ENCODE measurements at places on chromosomes 4 and X.

DNA sequence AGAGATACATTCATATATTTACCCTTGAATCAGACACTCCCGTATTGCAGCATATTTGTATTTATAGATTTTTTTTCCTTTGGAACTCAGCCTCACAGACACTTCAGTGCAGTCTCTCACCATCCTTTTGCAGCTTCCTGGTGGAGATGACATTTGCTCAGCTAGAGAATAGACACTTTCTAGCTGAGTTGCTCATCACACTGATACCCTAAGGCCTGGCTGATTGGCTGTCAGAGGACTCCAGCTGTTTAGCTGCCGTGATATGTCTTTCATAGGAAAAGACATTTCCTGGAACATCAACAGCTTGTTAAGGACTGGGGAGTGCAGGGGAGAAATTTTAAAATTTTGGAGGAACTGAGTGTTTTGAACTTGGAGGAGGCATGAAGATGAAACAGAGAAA, 429.6 kb downstream of the SMARCA1 start:
- no peak for DNase-seq

DNA sequence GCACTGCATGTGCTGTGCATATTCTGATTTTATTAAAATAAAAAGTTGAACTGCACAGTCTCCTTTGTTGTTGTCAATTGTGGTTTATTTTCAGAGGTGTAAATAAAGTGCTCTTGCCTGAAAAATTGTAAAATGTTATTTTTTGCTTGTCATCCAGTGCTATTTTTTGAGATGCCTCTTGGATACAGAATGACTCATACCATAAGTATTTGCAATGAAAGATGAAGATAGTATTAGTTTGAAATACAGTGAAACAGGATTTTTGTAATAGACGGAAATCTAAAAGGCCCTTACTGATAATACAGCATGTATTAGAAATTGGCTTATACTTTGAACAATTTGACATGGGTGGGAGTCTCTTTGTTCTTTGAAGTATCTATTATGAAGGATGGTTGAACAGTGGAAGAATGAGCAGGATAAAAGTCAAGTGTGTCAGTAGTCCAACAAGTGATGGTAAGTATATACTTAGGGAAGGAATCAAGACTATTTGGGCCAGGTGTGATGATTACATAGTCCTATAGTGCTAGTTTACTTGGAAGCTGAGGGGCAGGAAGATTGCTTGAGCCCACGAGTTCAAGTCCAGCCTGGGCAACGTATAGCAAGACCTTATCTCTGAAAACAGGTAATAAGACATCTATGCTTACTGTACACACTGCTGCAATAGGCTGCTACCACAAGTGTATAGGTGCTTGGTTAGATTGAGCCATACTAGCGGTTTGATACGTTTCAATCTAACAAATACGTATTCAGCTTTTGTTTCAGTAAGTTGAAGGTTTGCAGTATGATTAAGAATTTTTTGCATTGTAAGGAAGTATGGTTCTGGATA, 16.4 kb downstream of the DDX3X start:
- DNase-seq = no peak

- DNase-seq = no peak
Measured at GRCh38 chr4:2333356-2333841, 71.5 kb upstream of the MXD4 start.

- DNase-seq = no peak
Measured at GRCh38 chr4:24993551-24994080, 37.1 kb downstream of the LGI2 start.

DNA sequence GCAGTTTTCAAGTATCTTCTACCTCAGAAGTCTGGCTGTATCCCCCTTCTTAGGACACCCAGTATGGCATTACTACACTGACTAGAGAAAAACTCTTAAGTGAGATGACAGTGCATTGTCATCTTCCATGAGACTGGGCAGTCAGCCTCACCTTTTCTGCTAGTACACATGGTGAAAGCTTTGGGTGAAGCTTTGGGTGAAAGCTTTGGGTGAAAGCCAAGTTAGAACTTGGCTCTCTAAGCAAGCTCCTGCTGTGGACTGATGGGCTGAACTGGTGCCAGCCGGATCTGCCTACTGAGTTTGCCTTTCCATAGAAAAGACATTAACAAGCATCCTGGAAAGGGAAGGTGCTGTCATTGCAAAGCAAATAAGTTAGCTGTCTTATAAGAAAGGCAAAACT, 8.8 kb downstream of the EPHA5 start:
- DNase-seq = no peak

- no peak for DNase-seq
Measured at GRCh38 chr4:94298725-94299252, 43.8 kb downstream of the HPGDS start.

- no peak for DNase-seq
Measured at GRCh38 chr4:37422102-37422501, 177.6 kb downstream of the NWD2 start.
